ENCODE measurements at places on chromosomes 2 and 18.

DNA sequence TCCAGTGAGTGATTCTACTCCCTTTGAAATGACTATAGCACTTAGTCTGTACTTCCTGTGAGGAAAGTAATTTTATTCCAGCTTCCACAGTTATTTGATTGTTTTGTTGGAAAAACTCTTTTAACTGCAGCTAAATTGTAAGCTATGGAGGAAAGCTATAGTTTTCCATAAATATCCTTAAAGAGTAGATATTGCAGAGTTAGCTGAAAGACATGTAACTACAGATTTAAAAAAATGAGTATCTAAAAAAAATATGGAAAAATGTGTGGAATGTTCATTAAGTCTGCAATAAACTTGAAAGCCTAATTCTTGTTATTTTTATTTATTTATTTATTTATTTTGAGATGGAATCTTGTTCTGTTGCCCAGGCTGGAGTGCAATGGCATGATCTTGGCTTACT, 56.8 kb upstream of the AQP4 start:
- DNase-seq, result no peak

DNA sequence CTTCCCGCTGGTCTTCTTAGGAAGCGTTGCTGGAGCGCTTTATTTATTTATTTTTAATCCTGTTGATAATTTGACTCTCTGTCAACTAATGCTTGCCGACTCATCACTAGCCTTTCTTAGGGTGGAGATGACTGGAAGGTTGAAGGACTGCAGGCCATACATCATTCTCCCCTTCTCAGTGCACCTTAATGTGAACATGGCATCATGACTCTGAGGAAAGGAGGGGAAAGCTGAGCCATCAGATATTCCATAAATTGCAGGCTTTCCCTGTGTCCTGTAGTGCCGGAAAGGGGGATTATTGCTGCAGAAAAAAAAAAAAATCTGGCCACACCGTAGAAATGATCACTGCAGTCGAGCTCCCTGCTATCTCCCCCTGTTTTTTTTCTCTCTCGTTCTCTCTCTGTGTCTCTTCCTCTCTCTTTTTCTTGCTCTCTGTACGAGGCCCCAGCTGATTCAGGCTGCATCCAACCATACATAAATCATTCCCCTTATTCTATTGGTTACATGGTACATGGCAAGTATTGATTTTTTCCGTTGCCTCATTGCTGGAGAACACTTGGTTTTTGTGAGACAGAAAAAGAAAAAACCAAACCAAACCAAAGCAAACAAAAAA, 125.8 kb upstream of the EFEMP1 start:
- no peak for DNase-seq

- DNase-seq, result no peak
Observed at GRCh38 chr2:31372097-31372496, 42.4 kb downstream of the XDH start.

DNA sequence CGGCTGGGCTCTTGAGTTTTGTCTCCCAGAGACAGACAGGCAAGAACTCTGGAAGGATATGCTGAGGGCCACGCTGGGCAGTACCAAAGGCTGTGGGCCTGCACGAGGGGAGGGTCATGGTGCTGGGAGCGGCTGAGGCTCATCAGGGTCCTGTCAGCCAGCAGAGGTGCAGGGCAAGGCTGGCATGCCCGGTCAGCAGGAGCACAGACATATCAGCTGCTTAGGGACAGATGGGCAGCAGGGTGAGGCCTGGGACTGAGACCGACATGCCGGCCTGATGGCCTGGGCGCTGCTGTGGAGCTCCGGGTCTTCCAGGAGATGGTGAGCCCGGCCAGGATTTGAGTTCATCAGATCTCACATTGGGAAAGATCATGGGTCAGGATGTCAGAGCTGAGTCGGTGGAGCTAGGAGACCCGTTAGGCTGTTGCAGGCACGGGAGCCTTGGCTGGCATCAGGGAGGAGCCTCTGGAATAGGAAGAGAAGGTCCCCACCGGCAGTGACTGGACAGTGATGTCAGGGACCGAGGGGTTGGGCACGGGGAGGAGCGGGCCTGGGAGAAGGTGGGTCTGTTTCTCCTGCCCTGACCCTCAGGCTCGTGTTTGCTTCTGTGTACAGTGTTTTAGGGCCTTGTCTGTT, 18.8 kb downstream of the CNDP2 start:
- DNase-seq, result no peak

- no peak for DNase-seq
Observed at GRCh38 chr18:13809531-13810255, 14.3 kb upstream of the MC5R start.

DNA sequence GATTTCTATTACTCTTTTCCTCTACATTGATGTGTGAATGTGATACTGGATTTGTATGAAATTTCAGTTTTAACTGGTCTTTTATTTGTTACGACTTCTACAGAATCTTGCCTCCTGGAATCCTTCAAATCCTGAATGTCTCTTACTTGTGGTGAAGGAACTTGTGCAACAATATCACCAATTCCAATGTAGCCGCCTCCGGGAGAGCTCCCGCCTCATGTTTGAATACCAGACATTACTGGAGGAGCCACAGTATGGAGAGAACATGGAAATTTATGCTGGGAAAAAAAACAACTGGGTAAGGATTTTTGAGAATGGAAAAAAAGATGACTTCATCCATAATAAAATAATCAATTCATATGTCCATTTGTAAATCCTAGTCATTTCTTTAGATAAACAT, 134.6 kb downstream of the BABAM2 start:
- no peak for DNase-seq

DNA sequence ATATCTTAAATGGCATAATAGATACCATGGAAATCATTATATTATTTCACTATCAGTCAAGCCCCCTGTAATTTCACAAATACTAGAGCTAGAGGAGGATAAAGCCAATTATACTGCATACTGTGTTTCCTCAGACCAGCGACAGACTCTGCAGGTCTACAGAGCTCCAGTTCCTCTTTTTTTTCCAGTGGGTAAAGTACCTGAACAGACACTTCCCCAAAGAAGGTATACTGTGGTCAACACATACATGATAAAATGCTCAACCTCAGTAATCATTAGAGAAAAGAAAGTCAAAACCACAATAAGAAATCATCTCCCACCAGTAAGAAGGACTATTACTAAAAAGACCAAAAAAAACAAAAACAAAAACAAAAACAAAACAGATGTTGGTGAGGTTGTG, 44.6 kb downstream of the SCN7A start:
- DNase-seq, result no peak

- peak; percentile 70 for DNase-seq
Observed at GRCh38 chr18:43571078-43571689, 293.9 kb upstream of the SYT4 start.

DNA sequence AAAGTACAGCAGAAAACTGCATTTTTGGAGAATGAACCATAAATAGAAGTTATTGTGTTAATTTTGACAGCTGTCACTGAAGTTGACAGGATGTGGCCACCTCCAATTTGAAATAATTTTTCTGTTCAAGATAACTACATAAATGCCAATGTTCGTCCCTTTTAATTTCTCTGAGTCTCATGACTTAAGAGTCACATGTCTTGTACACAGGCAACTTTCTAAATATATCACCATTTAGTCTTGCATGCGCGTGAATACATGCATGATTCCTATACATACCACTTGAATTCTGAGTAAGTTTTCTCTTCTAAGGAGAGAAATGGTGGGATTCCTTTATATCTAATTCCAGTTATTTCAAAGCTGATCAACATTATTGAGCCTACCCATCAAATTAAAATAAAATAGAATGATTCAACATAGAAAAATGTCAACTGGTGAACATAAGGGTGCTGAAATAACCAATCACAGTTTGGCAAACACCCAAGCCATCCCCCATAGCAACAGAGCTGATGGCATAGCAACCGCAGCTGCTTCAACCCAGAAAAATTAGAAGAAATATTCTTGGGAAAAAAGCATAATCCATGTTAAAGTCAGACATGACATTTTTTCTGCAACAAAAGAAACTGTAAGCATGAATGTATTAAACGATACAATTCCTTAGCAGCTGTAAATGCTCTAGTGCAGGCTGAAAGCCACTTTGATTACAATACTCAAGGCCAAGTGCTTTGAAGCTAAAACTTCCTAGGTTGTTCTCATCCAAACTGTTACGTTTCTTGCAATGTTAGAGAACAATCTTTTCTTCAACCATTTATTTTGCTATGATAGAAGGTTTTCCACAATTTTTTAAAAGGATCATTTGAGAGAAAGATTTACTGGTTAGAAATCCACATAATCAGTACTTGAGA, 282.7 kb downstream of the DLGAP1 start:
- DNase-seq, result no peak

GRCh38 chr18:77650799-77651385, 401.2 kb downstream of the GALR1 start:
- DNase-seq, result peak; percentile 37

DNA sequence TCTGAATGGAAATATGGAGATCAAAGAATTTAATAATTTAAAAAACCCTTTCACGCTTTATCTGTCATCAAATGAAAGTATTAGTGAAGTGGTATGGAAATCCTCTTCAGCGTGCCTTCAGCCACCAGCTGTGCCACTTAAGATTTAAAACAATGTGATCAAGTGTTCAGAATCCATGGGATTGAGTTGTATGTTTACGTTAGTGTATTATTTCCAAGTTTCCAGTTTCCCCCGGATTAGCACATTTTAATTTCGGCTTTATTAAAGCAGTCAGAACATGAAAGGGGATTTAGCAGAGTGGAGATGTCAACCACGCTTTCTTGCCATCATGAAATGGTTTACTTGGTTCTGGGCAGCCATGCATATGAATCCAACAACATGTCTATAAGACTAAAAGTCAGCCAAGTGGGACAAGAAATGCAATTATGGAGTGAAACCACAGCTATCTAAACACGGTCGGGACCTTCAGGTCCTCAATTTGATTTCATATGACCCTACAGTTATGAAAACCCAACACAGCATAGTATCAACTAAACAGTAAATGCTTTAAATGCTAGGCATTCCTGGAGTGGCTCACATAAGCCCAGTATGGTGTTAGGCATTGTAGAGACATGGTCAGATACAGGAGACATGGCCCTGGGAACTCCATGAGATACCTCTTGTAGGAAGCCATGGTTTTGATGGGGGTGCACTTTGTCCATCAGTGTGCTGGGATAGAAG, 224.9 kb upstream of the EPAS1 start:
- no peak for DNase-seq

DNA sequence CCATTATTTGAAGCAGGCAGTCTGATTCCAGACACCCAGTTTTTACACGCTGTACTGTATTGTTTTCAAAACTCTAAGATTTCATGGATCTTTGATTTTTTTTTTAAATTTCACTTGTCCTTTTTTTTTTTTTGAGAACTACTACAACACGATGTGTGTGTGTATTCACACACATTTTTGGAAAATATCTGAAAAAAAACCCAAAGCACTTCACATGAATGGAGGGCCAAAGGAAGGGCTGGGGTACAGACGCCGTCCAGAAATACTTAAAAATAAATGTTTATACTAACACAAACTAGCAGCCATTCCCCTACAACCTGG, 314 bp upstream of the SSB start:
- no peak for DNase-seq

DNA sequence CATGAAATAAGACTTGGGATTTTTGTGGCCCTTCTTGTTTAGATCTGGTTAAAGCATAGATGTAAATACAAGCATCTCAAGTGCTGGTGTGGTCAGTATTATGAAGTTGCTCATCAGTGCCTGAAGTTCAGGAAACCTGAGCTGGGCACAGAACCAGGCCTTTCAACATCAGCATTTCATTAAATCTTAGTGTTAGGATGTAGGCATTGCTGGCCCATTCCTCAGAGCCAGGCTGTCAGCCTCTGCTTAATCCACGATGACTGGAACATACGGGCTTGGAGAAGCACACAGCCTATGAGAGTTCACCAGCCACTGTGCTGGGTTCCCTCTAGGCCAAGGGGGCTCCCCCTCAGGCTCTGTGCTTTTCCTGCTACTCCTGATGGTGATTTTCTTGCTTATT, 270.2 kb downstream of the EN1 start:
- no peak for DNase-seq

- peak; percentile 95 for DNase-seq
Observed at GRCh38 chr2:64311948-64312621, 141.9 kb upstream of the LGALSL start.

DNA sequence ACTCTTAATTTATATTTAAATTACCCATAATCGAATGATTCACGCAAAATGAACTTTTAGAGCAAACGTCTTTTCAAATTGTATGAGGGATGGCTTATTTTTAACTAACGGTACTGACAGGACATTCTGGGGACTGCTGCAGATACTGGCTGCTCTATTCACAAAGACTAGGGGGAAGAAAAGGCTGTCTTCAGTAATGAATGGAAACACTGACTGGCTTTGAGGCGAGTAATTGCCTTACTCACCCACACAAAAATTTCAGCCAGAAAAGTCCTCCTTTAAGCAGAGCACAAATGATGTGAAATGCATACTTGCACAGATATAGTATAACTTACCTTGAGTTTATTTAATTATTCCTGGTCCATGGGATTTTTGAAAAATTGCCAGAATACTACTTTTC, 852.6 kb downstream of the DPP10 start:
- no peak for DNase-seq

GRCh38 chr2:171800639-171801038, 93.4 kb downstream of the SLC25A12 start:
- DNase-seq, result no peak

DNA sequence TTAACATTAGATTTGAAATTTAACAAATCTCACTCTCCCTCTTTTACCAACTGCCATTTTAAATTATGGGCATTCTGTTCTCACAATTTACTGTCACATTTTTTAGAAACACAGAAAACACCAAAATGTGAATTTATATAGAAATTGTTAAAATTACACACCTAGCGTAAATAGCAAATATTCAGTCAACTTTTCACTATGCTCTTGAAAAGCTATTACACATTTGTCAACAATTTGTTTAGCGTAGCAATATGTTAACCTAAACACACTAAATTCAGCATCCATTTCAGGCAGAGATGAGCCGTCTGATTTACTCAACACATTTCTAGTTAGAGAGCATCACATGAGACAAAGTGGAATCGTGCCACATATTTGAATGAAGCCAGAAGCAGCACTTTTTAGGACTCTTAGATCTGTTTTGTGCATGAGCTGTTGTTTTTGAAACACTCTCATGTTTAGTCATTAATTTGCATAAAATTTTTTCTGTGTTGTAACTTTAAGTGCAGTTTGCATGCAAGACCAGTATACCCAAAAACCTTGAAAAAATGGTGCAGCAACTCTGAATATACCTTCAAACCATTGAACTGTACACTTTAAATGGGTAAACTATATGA, 8.2 kb downstream of the TTC32 start:
- no peak for DNase-seq

DNA sequence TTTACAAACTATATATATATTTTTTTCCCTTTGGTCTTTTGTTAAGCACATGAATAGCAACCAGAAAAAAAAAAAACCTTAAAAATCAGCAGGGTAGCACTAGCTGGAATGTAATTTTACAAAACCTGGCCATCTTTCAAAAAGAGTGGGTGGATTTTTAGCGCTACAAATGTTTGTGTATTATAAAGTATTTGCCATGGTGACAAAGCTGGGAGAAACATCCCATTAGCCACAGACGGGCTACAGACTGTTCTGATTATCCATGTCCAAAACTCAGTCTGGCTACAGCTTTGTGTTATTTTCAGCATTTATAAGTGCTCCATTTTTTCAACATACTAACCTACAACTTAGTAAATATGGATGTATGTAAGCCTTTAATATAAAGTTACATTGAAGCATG, 249.5 kb upstream of the TANK start:
- DNase-seq, result peak; percentile 53
